Dorsolateral prefrontal cortex (tissue), 122 donors: ENCODE measurements at places on chromosomes 13 and 19.

GRCh38 chr13:27182844-27183497, 11.4 kb upstream of the USP12 start:
- no peak for DNase-seq

DNA sequence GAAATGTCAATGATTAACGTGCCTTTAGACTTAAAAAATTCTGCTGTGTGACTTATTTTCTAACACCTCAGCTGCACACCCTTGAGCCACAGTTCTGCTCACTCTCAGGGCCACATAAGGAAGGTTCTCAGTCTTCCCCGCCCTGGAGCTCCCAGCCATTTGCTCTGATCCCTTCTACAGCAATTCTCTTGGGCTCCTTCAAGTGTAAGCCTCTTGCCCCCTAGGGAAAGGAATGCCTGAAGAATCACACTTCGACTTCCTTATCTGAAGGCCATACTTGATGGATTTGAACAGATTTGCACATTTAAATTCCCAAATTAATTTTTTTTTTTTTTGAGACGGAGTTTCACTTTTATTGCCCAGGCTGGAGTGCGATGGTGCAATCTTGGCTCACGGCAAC, 44.2 kb downstream of the RASA3 start:
- DNase-seq: no peak

DNA sequence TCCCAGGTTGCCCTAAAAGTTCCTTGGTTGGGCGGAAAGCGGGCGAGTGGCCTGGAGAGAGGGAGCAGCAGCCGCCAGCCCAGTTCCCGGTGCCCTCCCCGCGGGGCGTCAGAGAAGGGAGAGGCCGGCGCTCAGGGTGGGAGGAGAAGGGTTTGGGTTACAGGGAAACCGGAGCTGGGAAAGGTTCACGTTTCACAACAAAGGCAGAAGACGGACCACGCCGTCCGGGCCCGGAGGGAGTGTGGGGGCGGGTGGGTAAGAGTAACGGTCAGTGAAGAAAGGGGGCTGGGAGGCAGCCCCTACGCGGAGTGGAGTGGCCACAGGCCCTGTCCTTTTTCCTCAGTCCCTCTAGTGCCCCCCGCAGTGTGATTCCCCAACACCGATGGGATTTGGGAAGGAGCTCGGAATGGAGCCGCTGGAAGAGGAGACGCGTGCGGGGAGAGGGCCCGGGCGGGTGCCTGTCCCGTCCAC, 1.6 kb downstream of the SIX5 start:
- no peak for DNase-seq

DNA sequence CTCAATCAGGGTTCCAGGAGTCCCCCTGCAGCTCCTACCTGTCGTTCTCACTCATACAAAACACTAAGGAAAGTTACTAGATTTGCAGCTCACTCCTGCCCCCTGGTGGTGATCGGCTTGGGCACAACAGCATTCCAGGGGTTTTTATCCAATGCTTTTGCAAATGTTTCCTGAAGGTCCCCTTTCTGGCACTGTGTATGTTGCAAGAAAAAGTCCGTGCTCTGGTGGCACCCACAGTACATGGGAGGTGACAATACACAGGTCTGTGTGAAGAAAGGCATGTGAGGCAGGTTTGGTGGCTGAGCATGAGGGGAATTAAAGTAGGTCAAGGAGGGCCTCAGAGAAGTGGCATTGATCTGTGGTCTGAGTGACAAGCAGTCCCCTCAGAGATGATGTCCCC, 8.6 kb upstream of the TYK2 start:
- DNase-seq: peak; percentile 83

GRCh38 chr13:101661839-101662238, 209.4 kb downstream of the ITGBL1 start:
- no peak for DNase-seq

DNA sequence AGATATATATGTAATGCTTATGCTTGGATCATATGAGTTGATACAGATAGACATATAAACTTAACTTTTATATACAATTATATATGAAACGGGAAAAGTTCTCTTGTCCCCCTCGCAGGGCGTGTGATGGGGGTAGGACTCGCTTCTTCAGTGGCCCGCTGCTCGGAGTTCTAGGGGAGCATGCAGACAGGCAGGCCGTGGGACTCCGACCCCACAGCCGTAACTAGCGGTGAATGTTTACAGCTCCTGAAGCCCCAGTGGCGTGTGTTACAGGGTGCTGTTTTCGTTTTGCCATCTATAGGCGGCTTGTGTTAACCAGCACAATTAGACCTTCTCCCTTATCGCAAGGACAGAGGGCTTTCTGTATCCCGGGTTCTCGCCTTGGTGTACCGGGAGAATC, 1899.8 kb downstream of the PCDH9 start:
- DNase-seq: no peak

DNA sequence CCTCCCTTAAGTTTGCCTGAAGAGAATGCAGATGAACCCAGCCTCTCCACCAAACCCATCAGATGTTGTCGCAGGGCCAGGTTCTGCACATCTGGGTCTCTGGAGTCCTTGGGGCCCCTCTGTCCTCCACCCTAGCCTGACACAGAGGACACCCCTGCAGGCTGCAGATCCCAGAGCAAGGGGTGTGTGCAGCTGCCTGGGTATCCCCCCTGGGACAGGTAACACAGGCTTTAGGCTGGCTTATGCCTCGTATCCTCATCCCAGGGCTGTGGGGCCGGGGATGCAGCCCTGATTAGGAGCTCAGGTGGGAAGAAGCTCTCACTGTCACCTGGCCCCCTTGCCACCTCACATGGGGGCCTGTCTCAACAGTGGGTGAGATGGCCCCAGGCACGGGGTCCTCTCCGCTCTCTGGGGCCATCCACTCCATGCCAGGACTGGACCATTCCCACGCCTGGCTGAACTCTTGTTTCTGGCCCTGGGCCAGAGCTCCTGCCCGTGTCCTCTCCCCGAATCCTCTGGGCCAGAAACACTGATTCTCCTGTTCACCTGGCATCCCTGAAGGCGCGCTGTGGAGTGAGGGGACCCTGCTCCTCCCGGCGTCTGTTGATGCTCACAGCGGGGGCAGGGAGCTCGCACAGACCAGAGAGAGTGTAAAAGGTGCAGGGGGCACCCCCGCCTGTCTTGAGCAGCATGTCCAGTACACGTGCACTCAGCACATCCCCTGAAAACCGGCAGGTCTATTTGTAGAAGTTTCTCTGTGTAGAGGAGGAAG, 38.7 kb upstream of the TPM4 start:
- no peak for DNase-seq

DNA sequence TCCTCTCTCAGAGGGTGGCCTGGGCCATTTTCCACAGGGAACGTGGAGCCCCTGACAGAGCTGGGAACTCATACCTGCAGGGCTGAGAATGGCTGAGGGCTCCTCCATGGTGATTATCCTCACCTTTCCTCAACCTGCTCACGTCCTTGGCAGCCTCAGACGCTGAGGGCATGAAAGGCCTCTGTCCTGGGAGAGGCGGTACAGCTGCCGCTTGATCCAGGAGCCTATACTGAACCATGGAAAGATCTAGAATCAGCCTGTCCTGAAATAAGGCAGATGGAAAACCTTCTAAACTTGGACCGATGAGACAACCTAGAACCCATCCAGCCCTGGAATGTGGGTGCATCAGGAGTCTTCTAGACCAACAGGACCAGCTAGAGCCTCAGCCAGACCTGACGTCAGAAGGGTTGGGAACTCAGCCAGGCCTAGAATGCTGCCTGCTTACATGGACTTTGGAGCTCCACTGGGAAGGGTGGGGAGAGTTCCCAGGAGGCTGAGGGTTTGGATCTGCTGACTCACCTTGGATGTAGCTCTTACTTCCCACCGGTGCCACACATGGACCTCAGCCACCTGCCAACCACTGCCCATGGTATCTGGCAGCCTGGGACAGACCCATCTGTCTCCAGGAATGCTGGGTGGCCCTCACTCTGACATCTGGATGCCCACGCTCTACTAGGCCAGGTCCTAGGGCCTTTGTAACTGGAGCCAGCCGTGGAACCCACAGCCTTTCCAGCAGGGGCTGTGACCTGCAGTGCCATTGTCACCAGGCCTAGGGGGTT, 7.5 kb downstream of the KCTD15 start:
- DNase-seq: peak; percentile 48

DNA sequence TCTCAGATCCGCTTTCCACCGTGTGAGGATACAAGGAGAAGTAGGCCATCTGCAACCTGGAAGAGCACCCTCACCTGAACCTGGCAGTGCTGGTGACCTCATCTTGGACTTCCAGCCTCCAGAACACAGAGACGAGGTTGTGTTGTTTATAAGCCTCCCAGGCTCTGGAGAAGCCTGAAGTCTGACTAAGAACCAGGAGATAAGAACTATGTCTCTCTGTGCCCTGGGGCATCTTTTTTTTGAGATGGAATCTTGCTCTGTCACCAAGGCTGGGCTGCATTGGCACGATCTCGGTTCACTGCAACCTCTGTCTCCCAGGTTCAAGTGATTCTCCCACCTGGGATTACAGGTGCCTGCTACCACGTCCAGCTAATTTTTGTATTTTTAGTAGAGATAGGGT, 14.5 kb downstream of the FCGBP start:
- DNase-seq: no peak

- no peak for DNase-seq
These were observed 351.6 kb upstream of the KLF12 start for GRCh38 chr13:74485757-74486156.

DNA sequence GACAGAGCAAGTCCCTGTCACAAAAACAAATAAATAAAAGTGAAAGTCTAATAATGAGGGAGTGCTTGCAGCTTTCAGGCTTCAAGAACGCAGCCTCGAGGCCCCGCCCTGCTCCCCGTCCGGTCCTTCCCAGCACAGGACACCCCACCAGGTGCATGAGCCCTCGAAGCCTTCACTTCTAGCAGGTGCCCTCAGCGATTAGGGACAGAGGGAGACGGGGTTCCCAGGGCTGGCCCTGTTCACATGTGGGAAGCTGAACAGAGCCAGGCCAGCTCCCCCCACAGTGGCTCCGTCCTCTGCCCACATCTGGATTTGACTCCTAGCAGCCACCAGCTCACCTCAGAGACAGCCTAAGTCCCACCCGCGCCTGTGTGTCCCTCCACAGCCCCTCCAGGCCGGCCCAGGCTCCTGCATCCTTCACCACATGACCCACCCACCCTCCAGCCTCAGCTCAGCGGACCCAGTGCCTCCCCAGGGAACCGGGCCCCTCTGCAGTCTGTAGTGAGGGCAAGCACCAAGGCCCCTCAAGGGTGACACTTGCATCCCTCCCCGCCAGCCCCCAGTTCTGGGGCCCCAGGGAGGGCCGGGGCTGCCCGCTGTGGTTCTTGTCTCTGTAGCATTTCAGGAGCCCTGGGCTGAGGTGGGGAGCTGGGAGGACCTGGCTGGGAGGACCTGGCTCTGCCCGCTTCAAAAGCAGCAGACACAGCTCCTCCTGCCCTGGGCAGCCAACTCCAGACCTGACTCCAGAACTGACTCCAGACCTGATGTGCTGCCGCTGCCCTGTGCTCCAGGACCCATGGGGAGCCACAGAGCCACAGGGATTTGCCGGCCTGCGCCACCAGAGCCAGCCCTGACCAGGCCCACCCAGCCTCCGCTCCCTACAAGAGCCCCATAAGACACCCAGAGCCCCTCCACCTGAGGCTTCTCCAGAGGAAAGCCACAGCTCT, 27.2 kb downstream of the GPX4 start:
- no peak for DNase-seq

DNA sequence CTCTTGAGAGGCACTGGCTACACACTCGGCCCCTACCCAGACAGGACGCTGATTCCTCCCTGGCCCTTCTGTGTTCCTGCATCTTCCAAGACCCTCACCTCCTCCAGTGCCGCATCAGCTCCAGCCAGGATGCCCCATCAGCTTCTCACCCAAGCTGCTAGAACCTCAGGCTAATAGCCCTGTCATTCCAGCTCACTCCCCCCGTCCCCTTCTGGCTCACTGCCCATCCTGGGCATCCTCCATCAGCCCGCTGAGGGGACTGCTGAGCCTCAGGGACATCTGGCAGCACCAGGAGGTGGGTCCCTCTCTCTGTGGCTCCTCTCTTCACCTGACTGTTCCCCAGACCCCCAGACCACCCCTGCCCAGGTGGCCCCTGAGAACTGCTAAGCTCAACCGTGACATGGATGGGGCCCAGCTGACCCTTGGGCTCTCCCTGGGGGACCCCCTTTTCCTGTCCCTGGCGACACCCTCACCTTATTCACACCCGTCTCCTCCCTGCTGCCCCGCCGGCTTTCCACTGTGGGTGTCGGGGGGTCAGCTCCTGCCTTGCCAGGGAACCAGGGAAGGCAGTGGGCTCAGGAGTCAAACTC, 4.8 kb downstream of the FFAR3 start:
- no peak for DNase-seq

- no peak for DNase-seq
These were observed at the start of gene C19orf81 for GRCh38 chr19:50649433-50650391. C19orf81 (plus strand) TSS chr19:50649445; CDS start chr19:50649445, 0 bp downstream.

- peak; percentile 70 for DNase-seq
These were observed 1.5 kb upstream of the MYADM start for GRCh38 chr19:53865918-53866864.

DNA sequence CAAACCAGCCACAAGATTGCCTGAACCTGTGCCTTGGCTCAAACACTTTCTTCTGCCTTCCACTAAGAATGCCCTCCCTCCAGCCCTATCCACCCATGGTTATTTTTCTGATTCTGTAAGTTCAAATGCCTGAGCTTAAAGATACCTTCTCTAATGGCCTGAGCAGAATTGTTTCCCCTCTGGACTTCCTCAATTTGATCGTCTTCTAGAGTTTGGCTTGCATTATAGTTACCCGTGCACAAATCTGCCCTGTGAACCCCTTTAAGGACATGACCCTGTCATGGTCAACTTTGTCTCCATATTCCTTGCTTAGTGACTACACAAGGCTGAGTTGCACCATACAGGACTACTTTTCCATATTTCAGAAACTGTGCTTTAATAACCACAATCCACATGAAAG, 481.0 kb downstream of the FOXO1 start:
- no peak for DNase-seq

DNA sequence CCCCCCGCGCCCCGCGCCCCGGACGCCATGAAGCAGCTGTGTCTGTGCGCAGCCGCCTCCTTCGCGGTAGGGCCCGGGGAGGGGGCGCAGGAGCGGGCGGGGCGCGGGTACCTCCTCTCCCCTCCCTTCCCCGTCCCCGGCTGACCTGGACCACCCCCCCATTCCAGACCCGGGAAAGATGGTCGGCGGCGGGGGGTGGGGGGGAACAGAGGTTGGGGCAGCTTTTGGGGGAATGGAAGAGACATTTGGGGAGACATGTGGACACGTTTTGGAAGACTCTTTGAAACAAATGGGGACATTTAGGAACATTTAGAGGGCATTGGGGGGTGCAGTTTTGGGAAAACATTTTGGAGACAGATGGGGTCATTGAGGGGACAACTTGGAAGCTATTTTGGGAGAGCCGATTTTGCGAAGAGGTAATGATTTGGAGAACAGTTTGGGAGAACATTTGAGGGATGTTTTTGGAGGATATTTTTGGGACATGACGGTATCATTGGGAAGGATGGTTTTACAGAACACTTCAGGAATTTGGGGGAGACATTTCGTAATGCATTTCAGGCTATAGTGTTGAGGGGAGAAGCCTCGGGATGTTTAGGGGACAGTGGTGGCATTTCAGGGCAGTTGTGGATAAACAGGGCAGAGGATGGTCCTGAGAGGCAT, 16.1 kb downstream of the ANKRD24 start:
- DNase-seq: no peak

- DNase-seq: no peak
These were observed 373.5 kb downstream of the KCTD12 start for GRCh38 chr13:76512721-76513145.

GRCh38 chr13:47843005-47843404, 158.1 kb downstream of the SUCLA2 start:
- no peak for DNase-seq
